ENCODE measurements at places on chromosomes 3 and 15.

GRCh38 chr3:55608301-55608937 is 121.3 kb upstream of the WNT5A start:
- no peak for DNase-seq

DNA sequence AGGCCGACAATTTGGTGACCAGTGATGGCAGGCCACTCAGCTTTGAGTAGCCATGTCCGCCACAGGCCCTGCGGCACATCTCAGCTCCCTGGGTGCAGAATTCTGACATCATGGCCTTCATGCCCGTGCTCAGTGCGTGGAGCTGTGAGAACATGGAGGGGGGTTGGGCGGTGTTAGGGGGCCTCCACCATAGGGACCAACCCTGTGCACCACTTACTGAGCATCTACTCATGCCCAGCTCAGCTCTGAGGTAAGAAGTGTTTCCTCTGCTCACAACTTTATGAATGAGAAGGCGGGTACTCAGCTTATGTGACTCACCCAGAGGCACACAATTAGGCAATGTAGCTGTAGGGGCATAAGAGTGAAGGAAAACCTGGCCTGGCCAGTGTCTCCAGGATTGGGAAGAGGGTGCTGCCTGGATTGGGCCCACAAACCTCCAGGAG is 10.5 kb downstream of the ACOX2 start:
- DNase-seq = peak; percentile 65

- DNase-seq = no peak
Measured at GRCh38 chr3:18443665-18444594, 18.8 kb upstream of the SATB1 start.

GRCh38 chr15:66154581-66154980 is 99.0 kb downstream of the MEGF11 start:
- DNase-seq = no peak

DNA sequence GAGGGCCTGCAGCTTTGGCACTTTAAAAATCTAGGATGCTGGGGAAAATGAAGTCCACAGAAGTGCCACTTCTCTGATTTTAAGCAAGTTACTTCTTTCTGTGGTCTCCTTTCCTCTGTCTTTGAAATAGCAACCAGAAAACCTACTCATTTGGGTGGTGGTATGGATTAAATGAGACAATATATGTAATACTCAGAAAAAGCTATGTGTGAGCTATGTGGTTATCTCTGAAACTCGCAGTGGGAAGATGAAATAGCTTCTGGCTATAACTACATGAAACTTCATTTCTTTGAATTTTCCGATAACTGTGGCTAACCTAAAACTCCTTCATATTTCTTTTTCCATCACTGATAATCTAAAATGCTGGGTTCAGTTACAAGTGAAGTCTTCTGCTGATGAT is 368.9 kb downstream of the CLSTN2 start:
- DNase-seq = no peak

DNA sequence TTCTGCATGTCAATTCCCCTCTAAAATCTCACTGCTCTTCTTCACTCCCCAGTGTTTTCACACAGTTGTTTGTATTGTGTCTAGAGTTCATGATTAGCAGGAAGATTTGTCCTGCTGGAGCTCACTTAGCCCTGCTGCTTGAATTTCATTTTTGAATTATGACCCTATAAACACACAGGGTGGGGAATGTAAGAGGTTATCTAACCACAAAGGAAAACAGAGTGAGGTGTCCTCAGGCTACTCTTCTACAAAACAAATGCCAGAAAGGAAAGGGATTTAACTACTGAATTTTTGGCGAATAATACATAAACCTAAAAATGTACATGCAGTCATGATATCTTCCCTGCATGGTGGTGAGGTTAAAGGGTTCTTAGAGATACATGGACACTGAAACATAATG is 215.1 kb upstream of the CNTN4 start:
- DNase-seq = no peak

DNA sequence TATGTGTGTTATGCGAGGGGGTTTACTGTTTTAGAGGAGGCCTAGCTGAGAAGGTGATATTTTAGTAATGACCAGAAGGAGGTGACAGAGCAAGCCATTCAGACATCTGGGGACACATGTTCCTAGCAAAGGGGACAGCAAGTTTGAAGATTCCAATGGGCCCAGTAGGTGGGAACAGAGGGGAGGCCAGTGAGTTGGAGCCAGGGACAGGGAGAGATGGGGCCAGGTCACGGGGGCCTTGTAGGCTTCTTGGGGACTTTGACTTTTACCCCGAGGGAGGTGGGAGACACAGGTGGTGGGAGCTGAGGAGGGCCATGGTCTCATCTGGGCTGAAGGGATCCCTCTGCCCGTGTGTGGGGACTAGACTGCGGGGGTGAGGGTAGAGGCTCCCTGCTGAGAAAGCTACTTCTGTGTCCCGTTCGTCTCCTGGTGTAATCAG is 72.5 kb downstream of the MGLL start:
- no peak for DNase-seq

DNA sequence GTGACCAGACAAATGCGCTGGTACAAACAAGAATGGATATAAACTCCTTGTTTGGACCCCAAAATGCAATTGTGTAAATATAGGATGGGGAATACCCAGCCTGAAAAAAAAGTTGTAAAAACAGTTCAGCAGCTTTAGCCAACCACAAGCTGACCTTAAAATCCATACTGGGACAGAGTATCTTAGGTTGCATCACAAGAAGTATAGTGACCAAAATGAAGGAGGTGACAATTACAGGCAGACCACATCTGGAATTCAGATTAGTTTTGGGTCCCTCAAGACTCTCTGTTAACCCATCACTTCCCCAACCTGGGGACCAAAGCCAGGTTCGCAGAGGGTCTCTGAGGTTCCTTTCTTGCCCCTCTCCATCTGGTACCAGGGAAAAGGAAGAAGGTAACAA is 115.9 kb upstream of the PRR20G start:
- DNase-seq = no peak

- no peak for DNase-seq
Measured at GRCh38 chr3:11464356-11464755, 179.4 kb downstream of the VGLL4 start.

DNA sequence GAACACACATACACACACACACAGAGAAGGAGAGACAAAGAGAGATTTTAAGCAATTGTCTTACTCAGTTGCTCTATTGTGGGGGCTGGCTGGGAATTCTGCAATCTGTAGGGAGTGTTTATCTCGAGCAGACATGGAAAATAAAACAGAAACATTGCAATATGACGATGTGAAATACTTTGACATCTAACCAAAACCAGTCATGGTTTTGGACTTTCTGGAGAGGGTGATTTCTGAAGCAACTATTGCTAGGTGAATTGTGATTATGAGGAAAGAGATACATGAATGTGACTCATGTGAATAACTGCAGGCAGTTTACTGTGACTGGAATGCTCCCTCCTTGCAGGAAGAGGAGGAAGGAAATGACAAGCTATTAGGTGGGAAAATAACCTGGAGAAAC is 12.3 kb upstream of the PHLDB2 start:
- no peak for DNase-seq

DNA sequence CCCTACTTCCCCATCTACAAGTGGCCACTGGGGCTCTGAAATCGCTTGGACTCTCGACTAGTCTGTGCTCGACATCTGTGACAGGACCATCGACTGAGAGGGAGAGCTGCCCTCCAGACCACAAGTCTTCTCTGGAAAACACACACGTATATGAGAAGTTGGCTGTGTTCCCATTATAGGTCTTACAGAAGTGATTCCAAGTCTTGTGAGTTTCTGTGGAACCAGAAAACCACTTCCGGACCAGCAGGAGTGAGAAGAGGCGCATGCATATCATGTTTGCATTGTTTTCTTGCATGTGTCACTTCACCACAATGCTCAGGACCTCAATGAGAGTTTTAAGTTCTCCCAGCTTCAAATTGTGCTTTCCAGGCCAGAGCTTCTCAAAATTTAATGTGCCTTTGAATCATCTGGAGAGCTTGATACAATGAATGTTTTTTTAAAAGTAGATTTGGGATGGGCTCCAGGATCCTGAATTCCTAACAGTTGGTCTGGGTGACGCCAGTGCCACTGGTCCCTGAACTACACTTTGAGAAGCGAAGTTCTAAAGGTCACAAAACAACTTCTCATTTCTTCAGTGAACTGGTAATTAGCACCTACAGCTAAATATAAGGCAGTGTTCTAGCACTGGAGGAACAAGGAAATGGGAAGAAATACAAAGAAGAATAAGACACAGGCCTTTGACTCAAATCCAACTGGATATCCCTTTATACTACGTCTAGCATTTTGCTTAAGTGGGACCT is 15.7 kb downstream of the LIPC start:
- DNase-seq = no peak

DNA sequence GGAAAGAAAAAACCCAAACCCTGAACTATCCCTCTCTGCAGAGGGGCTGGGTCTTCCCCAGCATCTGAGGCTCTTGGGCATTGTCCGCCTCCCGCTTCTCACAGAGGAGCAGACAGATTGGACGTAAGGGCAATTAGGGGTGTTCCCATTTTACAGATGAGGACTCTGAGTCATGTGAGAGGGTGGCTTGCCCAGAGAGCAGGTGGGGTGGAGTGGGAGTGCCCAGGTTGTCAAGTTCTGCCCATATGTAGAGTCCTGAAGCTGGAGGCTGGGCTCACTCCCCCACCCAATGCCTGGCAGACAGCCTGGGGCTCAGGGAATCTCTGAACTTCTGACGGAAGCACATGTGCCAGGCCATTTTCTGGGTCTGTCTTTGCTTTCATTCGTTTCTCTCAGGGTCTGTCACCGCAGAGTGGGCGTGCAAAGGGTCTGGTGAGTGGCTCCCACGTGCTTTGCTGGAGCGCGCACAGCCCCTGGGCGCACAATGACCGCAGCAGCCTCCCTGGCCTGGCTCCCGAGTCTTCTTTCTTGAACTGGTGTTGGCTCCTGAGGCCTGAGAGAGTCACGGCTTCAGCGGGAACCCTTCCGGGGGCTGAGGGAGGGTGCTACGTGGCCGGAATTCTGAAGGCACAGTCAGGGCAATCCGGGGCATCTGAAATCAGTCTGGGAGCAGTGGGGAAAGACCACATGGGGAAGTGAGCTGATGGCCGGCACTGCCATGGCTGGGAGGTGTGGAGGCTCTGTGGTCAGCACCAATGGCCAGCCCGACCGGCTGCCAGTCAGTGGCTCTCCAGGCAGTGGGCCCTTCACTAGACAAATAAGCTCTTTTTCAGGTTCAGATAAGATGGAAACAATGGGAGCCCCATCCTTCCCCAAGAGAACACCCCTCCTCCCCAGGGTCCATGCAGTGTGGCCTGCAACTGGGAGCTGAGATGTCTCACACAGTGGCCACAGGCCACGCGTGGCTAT is 1.1 kb upstream of the TRPM1 start:
- DNase-seq = no peak

DNA sequence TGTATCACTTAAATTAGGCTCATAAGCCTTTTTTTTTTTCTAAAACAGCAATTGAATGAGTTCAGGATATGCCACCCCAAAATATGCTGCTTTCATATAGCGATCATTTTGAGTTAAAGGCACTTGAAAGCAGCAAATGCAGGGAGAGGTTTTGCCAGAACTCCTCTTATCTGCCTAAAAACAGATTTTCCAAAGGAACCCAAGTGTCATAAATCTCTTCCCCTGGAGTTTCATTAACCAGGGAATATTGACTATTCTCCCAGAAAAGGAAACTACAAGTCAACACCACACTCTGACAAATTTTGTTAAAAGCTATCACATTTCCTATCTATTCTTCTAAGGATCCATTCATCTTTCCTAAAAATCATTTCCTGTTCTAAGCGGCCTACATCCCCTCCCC is 11.3 kb downstream of the DNAAF4 start:
- no peak for DNase-seq

DNA sequence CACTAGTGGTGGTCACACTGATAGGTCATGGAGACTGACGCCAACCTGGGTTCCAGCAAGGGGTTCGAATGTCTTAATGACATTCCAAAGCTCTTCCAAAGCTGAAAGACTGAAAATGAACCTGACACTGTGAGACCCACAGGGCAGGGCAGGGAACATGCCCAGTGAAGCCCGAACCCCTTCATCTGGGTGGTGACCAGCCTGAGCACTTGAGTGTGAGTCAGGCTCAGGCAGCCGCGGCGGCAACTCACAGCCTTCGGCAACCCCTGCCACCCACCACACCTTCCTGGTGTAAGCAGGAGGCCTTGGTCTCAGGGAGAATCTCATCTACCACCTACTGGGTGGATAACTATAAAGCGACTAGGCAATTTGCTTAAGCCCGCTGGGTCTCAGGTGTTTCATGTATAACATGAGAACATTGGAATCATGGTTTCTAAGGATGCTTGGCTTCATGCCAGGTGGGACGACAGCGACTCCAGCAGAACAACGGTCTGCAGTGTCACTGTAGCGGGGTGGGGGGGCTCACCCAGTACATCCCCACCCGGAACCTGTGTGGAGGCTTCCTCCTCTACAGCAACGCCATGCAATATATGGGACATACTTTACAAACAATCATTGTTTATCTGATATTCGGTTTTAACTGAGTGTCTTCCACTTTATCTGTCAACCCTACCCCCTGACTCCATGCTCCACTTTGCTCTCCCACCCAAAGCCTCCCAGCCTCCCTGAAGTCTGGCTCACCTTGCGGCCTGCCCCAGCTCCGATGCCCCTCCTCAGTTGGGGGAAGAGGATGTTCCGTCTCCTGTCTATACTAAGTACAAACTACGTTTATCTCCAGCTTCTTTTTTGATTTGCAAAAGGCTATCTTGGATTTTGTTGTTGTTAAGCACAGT is 125.0 kb upstream of the MEF2A start:
- DNase-seq = no peak

DNA sequence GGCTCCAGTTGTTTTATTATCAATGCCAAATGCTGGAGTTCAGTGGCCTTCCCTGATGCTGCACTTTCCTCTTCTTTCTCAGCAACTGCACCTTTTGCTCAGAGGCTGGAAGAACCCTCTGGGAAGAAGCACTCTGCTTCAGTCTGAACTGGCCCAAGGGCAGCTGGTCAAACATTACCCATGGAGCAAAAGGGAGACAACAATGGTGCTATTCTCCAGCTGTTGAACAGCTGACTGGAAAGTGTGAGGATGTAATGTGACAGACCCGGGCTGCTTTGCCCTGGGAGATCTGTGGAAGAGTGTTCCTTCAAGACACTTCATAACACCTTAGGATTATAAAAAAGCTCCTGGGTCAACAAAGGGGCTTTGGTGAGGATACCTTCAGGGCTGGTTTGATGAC is 84.9 kb downstream of the EPHB1 start:
- no peak for DNase-seq

- DNase-seq = no peak
Measured at GRCh38 chr15:81843226-81843625, 202.6 kb downstream of the MEX3B start.

- no peak for DNase-seq
Measured at GRCh38 chr3:17742880-17743657, 638 bp upstream of the TBC1D5 start.

Data from SIG-M5 (cell line).